ENCODE measurements at places on chromosomes 2 and 18.

GRCh38 chr2:134233728-134234136 lies 20.1 kb upstream of the MGAT5 start:
- H3K36me3 ChIP-seq: no peaks in the 10 kb centered on the region
- peaks cover 26% of the 10 kb centered on the region for H3K4me1 ChIP-seq
- H3K27me3 ChIP-seq: no peaks in the 10 kb centered on the region
- peak overlapping the region; percentile 42 for H3K27ac ChIP-seq

GRCh38 chr2:236748801-236749200 lies 179.2 kb downstream of the ACKR3 start:
- no peaks in the 10 kb centered on the region for H3K27me3 ChIP-seq
- H3K4me3 ChIP-seq: no peak overlapping the region
- no peaks in the 10 kb centered on the region for H3K36me3 ChIP-seq

GRCh38 chr2:63050334-63051041 lies at the start of gene OTX1:
OTX1 (plus strand) TSS chr2:63050830; CDS start chr2:63052991, 2,161 bp downstream.
- H3K4me3 ChIP-seq: peak within 1 kb of the TSS; percentile 33
- peaks cover 65% of the 10 kb centered on the region for H3K27me3 ChIP-seq
- no peaks in the 10 kb centered on the region for H3K4me1 ChIP-seq
- H3K27ac ChIP-seq: no peak within 1 kb of the TSS
- DNase-seq: peak; percentile 66

- H3K4me1 ChIP-seq: no peaks in the 10 kb centered on the region
- no peaks in the 10 kb centered on the region for H3K36me3 ChIP-seq
- no peaks in the 10 kb centered on the region for H3K27me3 ChIP-seq
- H3K4me3 ChIP-seq: no peak overlapping the region
- DNase-seq: no peak
- no peak overlapping the region for H3K27ac ChIP-seq
These were observed 378.7 kb downstream of the PARD3B start for GRCh38 chr2:204923957-204924356.

DNA sequence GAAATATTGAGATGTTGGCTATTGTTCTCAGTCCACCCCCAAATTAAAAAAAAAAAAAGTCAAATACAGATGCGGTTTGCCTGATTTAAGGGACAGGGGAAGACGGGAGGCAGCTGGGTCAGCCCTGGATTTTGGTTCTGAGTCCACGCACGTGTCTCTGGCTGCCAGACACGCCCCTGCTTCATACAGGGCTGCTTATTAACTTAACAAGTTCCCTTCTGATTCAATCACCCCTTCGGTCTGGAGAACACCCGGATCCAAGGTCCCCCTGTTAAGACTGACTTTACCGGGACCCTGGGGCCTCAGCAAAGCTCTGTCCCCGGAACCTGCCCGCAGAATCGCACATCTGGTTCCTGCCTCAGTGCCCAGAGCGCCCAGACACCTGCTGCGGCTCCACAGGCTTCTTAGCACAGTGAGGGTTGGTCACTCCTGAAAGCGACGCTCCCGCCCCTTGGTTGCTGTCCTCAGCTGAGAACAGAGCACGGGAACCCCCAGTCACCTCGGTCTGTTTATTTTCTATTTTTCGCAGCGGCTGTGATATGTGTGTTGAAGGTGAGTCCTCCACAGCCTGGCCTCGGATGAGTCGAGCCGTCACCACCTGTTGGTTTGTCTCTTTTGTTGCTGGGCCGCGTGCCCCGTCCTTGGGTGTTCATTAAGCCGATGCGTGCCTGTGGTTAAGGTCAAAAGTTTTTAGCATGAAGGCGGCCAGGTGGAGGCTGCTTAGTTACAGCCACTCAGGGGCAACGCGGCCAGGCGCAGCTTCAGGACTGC lies 57.2 kb downstream of the RTP5 start:
- no peak overlapping the region for H3K4me3 ChIP-seq
- no peaks in the 10 kb centered on the region for H3K4me1 ChIP-seq
- H3K27me3 ChIP-seq: no peaks in the 10 kb centered on the region
- no peak for DNase-seq
- H3K36me3 ChIP-seq: no peaks in the 10 kb centered on the region
- H3K27ac ChIP-seq: no peak overlapping the region

GRCh38 chr2:164569378-164569777 lies 51.9 kb downstream of the GRB14 start:
- H3K4me1 ChIP-seq: no peaks in the 10 kb centered on the region
- H3K36me3 ChIP-seq: no peaks in the 10 kb centered on the region
- no peak overlapping the region for H3K4me3 ChIP-seq
- H3K27ac ChIP-seq: no peak overlapping the region
- no peaks in the 10 kb centered on the region for H3K27me3 ChIP-seq

DNA sequence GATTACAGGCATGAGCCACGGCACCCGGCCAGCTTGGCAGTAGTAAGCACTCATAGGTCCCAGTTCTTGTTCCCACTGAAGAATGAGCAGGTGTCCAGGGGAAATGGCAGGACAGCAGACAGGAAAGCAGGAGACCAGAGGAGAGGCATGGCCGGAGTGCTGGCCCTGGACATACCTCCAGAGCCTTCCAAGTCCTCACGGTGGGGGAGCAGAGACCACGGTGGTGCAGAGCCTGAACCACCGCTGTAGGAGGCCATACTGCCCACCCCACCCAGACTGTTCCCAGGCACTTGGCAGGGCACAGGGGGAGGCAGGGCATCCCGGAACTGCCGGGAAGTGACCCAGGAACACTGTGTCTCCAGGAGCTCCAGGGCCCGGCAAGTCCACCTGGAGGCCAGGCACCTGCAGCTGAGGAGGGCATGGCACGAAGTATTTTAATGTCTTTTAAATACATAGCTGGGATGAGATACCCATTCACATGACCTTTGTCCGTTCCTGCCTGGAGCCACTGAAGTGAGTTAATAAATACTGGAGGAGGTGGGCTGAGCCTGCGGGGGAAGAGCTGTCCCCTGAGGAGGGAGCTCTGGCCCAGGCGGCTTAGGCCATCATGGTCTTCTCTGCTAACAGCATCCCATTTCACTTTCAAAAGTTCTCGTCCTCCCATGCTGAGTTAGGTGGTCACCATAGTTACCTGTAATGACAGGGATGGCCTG lies 49.7 kb upstream of the TFCP2L1 start:
- no peak for DNase-seq
- H3K27me3 ChIP-seq: no peaks in the 10 kb centered on the region

GRCh38 chr2:43424262-43425207 lies 171.3 kb downstream of the THADA start:
- no peaks in the 10 kb centered on the region for H3K36me3 ChIP-seq
- no peak overlapping the region for H3K4me3 ChIP-seq
- no peaks in the 10 kb centered on the region for H3K4me1 ChIP-seq
- no peak for DNase-seq

DNA sequence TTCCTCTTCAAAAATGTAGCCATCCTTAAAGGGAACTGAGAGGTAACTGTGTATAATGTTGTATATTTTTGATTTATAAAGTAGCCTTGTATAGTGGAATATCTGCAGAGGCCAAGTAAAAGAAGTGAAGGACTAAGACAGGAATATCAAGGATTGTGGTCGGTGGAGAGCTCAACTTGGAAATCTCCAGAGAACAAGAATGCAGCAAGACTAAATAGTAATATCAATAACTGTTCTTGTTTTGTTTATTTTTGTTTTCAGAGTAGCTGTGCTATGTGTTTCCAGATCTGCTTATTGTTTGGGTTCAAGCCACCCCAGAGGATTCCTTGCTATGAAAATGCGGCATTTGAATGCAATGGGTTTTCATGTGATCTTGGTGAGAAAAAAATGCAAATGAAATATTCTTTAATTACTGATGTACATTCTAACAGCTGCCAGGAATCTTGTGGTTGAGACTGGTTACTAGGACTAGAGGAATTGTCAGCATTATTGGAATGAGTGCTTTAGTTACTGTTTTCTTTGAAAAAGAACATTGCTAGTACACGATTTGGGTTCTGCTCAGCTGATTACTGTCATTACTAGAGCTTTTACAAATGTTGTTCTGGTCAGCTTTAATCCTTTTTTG lies 25.0 kb downstream of the FASTKD2 start:
- no peaks in the 10 kb centered on the region for H3K4me1 ChIP-seq
- no peak for DNase-seq
- H3K27ac ChIP-seq: no peak overlapping the region

GRCh38 chr2:86213056-86213455 lies 13.8 kb downstream of the MRPL35 start:
- H3K4me1 ChIP-seq: no peaks in the 10 kb centered on the region
- no peak for DNase-seq
- no peak overlapping the region for H3K27ac ChIP-seq
- no peaks in the 10 kb centered on the region for H3K36me3 ChIP-seq
- H3K4me3 ChIP-seq: no peak overlapping the region
- no peaks in the 10 kb centered on the region for H3K27me3 ChIP-seq

GRCh38 chr18:74277296-74277695 lies 14.5 kb downstream of the CYB5A start:
- no peak overlapping the region for H3K4me3 ChIP-seq
- H3K27me3 ChIP-seq: no peaks in the 10 kb centered on the region
- H3K27ac ChIP-seq: no peak overlapping the region
- H3K36me3 ChIP-seq: no peaks in the 10 kb centered on the region

DNA sequence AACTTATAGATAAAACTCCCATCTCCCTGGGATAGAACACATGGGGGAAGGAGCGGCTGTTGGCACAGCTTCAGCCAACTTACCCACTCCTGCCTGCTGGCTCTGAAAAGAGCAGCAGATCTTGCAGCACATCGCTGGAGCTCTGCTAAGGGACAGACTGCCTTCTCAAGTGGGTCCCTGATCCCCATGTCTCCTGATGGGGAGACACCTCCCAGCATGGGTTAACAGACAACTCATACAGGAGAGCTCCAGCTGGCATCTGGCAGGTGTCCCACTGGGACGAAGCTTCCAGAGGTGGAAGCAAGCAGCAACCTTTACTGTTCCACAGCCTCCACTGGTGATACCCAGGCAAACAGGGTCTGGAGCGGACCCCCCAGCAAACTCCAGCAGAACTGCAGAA lies 673.3 kb downstream of the NRXN1 start:
- H3K27ac ChIP-seq: no peak overlapping the region
- H3K36me3 ChIP-seq: no peaks in the 10 kb centered on the region
- H3K27me3 ChIP-seq: no peaks in the 10 kb centered on the region

DNA sequence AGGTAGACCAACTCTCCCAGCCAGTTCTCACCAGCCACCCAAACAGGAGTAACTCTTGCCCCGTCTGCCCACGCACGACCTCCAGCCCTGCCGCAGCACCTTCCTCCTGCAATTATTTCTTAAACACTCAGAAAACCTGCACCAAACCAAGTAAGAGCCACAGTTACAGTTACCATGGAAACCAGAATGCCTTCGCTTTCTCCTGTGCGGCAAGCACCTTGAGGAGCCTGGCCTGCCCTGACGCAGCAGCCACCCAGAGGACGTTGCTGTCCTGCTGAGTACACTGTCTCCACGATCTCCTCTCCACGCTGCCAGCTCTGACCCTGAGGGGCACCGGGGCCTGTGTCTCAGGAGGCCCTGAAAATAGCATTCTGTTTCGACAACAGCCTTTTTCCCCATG lies 94.3 kb upstream of the SMIM21 start:
- H3K4me3 ChIP-seq: no peak overlapping the region
- no peaks in the 10 kb centered on the region for H3K36me3 ChIP-seq
- no peak overlapping the region for H3K27ac ChIP-seq
- no peaks in the 10 kb centered on the region for H3K4me1 ChIP-seq
- H3K27me3 ChIP-seq: no peaks in the 10 kb centered on the region

DNA sequence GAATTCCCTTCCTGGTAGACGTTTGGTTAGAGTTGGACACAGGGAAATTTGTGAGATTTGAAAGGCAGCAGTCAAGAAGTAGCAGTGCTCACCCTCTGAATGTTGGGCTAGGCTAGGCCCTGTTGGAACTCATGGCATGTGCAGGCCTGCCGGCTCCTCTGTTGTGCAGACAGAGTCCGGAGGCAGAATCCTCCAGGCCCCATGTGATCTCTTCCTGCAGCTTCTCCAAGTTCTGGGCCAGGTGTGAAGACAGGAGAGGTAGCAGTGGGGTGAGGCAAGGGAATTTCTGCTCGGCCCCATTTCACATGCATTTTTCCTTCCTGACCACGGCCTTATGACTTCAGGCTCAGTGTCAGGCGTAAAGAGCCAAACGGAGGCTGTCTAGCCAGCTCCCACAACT lies 36.9 kb upstream of the RAB31 start:
- no peaks in the 10 kb centered on the region for H3K36me3 ChIP-seq
- H3K4me3 ChIP-seq: no peak overlapping the region
- no peaks in the 10 kb centered on the region for H3K27me3 ChIP-seq
- H3K4me1 ChIP-seq: peaks cover 6% of the 10 kb centered on the region
- no peak overlapping the region for H3K27ac ChIP-seq

DNA sequence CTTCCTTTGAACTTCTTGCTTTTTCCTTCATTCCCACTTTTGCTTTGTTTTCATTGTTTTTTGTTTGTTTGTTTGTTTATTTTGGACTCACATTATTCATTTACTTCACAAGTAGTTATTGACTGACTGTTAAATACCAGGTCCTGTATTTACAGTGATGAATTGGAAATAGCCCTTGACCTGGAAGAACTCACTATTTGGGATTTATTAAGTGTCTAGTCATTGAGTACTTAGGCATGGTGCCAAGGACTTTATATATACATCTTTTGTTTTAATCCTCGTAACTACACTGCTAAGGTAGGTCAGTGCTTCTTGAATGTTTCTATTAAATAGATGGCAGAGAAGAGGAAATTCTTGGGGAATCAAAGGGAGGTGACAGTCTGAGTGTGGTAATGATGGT lies 11.1 kb downstream of the SPOPL start:
- no peaks in the 10 kb centered on the region for H3K36me3 ChIP-seq
- no peak for DNase-seq
- no peaks in the 10 kb centered on the region for H3K27me3 ChIP-seq
- no peak overlapping the region for H3K27ac ChIP-seq
- H3K4me1 ChIP-seq: no peaks in the 10 kb centered on the region

GRCh38 chr2:58137221-58137620 lies 90.6 kb downstream of the VRK2 start:
- H3K27me3 ChIP-seq: no peaks in the 10 kb centered on the region
- no peak for DNase-seq
- no peak overlapping the region for H3K4me3 ChIP-seq

DNA sequence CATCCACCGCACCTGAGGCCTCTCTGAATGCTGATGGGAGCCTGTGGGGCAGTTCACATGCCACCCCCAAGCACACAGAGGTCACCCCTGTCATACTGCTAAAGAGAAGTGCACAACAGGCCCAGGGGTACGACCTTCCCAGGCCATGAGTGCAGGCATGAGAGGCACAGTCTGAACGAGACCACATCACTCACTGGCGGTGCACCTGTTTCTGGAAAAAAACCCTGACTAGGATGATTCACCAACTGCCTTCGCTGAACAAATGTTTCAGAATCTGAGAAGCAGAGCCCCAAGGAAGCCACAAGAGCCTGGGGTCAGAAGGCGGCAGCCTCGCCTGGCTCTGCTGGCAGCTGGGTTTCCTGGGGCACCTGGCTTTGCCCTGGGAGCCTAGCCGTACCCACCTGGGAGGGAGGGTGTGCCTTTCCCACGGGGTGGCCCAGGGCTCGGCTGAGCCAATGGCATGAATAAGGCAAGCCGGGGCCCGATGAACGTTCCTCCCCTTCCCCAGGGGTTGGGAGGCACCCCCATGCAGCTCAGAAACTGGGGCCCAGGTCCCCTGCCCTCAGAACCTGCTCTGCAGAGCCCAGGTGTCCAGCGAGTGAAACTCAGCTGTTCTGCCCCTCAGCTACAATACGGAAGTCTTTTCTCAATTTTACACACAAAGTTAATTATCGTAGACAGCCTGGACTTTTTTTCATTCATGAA lies 73.8 kb downstream of the HDAC4 start:
- no peak overlapping the region for H3K4me3 ChIP-seq
- DNase-seq: no peak
- H3K27ac ChIP-seq: no peak overlapping the region

All from Peyer's patch (tissue), 4 donors.